Activated CD4-positive, alpha-beta T cell treated with anti-CD3 and anti-CD28 coated beads, Interleukin-10, Interleukin-2, amounts not matched to agents 100 ng/mL and 50 ng/mL, durations not matched to agents 16 hours and 8 hours (primary cell): ENCODE measurements at places on chromosomes 16 and 17.

DNA sequence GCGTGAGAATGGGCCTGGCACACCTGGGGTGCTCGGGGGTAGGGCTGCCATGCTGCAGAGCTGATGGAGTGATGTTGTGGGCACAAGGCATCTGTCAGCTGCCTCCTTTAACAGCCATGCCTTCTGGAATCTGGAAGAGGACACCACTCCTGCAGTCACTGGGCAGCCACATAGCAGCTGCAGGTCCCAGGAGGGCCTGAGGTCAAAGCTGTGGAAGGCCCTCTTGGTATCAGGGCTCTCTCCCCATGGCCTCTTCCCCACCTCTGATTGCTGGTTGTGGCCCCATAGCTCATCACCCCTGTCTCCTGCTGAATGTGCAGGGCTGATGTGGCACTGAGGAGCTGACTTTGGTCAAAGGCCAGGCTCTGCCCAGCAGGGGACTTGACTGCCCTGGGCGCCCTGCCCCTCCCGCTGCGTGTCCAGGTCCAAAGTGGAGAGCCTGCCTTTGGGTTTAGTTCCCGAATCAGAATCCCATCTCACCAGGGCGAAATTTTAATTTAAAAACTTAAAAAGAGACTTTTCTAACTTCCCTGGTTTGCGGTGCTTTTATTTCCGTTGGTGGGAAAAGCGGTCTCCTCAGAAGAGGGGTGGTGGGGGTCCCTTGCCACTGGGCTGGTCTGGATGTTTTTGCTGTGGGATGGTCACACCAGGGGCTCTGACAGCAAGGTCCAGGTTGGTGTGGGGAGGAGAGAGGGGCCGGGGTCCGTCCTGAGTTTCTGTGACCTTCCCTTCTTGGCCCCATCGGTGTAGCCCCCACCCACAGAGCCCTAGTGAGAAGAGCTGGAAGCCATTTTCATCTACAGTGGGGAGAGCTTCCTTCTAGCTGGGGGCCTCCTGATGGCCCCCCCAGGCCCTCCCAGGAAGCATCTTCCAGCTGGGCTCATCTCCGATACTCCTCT lies 5.9 kb downstream of the UBALD2 start:
- DNase-seq = peak; percentile 43

- peak; percentile 43 for DNase-seq
These were observed 1.6 kb upstream of the GAST start for GRCh38 chr17:41710472-41711090.

GRCh38 chr17:45265821-45266220 lies 3.9 kb upstream of the SPATA32 start:
- no peak for DNase-seq

DNA sequence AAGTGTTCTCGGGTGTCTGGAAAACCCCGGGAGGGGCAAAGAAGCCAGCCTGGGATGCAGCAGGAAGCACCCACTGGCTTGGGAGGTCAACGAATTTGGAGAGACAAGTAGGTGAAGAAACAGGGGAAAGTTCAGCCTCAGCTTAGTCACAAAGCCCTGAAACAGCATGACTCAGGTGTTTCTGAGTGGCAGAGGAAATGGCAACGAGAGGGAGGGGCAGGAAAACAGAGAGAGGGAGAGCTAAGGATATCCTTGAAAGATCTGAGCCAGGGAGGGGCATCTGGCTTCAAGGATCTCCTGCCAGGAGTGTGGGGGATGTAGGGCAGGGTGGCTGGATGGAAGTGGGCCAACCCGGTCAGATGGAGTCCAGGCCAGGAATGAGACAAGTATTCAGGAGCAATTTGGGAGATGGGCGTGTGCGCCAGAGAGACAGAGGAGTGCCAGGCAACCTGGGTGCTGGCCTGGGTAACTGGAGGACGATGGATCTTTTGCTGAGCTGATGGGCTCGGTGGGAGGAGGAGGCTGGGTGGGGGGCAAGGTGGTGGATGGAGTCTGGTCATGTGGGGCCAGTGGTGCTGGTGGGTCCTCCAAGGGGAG lies 27.2 kb downstream of the ABCC3 start:
- DNase-seq = peak; percentile 81

DNA sequence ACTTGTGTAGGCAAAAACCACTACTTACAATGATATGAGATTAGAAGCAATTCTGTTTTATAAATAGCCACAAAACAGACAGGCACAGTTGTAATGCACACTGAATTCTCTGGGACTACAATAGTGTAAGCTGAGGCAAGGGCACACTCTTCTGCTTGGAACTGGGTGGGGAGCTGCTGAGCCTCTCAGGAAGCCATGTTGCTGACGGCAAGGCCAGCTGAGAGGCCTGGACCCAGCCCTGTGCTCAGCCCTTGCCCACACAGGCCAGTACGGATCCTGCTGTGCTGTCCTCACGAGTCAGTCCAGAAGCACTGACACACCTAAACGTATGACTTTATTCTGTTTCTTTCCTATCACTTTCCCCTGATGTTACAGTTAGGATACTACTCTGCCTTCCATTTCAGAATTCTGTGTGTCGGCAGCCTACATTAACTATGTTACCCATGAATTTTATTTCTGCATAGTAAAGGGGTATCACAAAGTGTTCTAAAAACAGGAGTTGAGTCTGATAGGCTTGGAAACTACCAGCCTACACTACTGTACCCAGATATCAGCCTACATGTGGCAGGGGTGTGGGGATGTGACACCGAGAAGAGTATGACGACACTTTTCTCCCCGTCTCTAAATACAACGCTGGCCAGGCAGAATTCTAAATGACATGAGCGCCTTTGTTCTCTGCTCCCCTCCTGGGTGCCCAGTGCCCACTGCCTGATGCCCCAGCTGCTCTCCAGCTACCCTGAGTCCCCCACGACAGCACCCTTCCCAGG lies 41.1 kb upstream of the FAAP100 start:
- DNase-seq = no peak

GRCh38 chr17:73949903-73950592 lies 253.4 kb upstream of the RPL38 start:
- no peak for DNase-seq

GRCh38 chr17:47665655-47666054 lies 15.9 kb downstream of the KPNB1 start:
- no peak for DNase-seq

- DNase-seq = no peak
These were observed at the start of gene MARVELD3 for GRCh38 chr16:71626018-71626857. TSS of gene MARVELD3 (plus strand) at chr16:71626184. CDS start at chr16:71626230, 46 bp downstream.

DNA sequence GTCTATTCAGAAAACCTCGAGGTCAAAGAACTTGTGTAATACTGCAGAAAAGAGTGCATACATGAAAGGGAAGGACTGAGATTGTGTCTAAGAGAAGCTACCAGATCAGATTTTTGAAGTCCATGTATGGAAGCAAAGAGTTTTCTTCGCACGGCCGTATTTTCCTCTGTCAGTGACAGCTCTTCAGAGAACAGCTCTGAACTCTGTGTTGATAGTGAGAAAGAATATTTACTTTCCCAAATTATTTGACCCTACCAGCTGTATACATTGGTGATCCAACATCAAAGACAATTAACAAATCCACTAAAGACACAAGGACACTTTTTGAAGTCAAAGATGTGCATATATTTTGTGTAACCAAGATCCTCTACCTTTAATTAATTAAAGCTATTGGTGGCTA lies 107.8 kb upstream of the PSMD7 start:
- no peak for DNase-seq

GRCh38 chr17:65173284-65173793 lies 36.2 kb downstream of the RGS9 start:
- DNase-seq = peak; percentile 94

DNA sequence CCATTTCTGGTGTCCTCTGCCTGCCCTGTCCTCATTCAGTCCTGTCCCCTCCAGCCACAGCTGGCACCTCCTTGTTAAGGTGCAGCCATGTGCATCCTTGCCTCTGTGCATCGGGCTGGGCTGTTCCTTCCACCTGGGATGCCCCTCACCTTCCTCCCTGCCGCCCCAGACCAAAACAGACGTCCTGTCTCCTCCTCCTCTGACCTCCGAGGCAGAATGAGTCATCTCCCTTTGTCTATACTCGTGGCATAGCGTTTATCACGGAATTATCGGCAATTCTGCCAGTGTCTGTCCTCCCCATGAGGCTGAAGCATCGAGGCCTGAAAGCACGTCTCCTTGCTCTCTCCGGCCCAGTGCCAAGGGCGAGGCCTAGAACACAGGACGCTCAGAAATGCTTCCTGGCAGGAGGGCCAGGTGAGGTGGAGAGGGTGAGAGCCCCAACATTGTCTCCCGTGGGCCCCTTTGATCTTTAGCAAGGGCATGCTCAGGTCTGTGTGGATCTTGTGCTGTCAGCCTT lies 4.6 kb downstream of the RAI1 start:
- DNase-seq = peak; percentile 36

- DNase-seq = no peak
These were observed 138.9 kb downstream of the SEC14L1 start for GRCh38 chr17:77279448-77280303.

GRCh38 chr17:68398691-68399637 lies 58.3 kb downstream of the WIPI1 start:
- DNase-seq = peak; percentile 69

DNA sequence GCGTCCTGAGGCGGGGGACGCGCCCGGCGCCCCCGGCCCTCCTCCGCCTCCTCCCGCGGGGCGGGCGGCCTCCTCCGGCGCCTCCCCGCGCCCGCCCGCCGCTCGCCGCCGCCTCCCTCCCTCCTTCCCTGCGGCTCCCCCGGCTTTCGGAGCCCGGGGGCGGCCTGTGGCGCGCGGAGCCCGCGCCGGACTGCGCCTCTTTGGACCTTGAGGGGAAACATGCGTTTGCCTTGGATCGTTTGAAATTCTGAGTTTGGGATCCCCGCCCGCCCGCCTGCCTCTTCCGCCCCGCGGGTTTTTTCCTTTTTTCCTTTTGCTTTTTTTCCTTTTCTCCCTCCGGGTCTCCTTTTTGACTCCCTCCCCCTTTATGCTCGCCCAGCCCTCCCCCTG lies 390 bp downstream of the ZNRF1 start:
- DNase-seq = peak; percentile 22

GRCh38 chr16:1428511-1428910 lies 2.4 kb upstream of the PERCC1 start:
- DNase-seq = peak; percentile 58

GRCh38 chr16:12356632-12357340 lies 380.3 kb downstream of the SNX29 start:
- no peak for DNase-seq

DNA sequence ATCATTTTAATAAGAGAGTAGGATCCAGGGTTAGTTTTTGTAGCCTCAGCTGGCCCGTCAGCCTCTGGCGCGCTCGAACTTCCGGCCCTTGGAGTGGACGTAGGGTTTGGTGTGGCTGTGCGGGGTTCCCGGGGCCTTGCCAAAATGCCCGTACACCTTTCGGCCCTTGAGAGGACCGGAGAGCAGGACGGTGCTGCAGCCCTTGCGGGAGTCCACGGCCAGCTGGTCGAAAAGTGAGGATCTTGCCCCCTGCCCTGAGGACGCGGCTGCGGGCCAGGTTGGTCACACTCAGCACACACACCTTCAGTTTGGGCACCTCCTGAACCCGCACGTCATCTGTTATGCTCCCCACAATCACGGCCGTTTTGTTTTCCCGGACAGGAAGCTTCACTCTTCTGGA lies 42.2 kb upstream of the CNTNAP4 start:
- DNase-seq = no peak
